ENCODE measurements at places on chromosomes 7 and 10. TPM values are rescaled to one million over a fixed set of nuclear protein-coding genes. Genes with fewer than 3 reads are reported as not detected.

DNA sequence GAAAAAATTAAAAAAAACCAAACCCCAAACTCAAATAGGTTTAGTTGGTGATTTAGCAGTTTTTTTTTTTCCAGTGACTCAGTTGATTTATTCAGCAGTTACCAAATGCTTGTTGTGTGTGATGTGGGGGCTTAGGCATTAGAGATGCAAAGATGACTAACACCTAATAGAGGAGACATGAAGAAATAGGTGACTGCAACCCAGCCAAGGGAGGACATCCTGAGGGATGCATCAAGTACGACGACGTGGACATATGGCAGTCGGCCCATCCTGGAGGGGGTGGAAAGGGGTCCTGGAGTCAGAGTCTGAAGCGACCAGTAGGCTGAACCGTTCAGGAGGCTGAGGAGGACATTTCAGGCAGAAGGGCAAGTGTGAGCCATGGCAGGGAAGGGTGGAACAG is 35.5 kb downstream of the LRMDA start:
- no peaks in the 10 kb centered on the region for H3K36me3 ChIP-seq
- no peak overlapping the region for H3K4me3 ChIP-seq
- peaks cover 15% of the 10 kb centered on the region for H3K4me1 ChIP-seq
- H3K27ac ChIP-seq, result no peak overlapping the region
- DNase-seq, result no peak

DNA sequence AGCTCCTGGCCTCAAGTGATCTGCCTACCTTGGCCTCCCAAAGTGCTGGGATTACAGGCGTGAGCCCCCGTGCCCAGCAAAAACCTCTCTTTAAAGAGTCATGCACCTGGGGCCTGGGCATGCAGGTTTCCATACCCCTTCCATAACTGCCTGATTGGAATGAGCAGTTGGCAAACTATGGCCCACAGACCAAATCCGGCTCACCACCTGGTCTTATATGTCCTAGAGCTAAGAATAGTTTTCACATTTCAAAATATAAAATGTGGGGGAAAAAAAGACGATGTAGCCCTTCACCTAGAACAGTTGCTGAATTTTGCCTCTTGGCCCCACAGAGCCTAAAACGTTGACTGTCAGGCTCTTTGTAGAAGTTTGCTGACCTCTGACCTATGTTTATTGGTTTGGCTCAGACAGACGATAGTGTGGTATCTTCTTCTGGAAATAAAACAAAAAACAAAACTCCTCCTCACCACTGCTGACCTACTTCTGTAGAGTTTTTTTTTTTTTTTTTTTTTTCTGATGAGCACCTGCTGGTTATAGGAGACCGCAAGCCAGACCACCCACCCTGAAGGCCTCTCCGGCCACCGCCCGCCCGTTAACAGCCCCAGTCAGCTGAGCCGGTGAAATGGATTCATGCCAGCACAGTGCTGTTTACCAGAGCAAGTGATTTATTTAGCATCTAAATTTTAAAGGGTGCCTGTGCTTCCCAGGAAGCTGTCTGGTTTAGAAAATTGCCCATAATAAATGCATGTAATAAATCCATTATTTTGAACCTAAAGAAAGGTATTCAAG is 33.5 kb upstream of the SFRP5 start:
- no peak for DNase-seq
- no peak overlapping the region for H3K4me3 ChIP-seq
- no peaks in the 10 kb centered on the region for H3K36me3 ChIP-seq
- H3K4me1 ChIP-seq, result no peaks in the 10 kb centered on the region
- no peak overlapping the region for H3K27ac ChIP-seq

GRCh38 chr7:42272793-42273665 is 36.0 kb upstream of the GLI3 start:
- no peak overlapping the region for H3K27ac ChIP-seq
- H3K27me3 ChIP-seq, result no peaks in the 10 kb centered on the region
- DNase-seq, result no peak
- no peaks in the 10 kb centered on the region for H3K4me1 ChIP-seq
- H3K36me3 ChIP-seq, result no peaks in the 10 kb centered on the region
- H3K4me3 ChIP-seq, result no peak overlapping the region

- no peaks in the 10 kb centered on the region for H3K4me1 ChIP-seq
- no peak overlapping the region for H3K27ac ChIP-seq
- H3K36me3 ChIP-seq, result no peaks in the 10 kb centered on the region
- no peak overlapping the region for H3K4me3 ChIP-seq
- H3K27me3 ChIP-seq, result no peaks in the 10 kb centered on the region
These were observed 389.7 kb downstream of the INHBA start for GRCh38 chr7:41313171-41313570.

DNA sequence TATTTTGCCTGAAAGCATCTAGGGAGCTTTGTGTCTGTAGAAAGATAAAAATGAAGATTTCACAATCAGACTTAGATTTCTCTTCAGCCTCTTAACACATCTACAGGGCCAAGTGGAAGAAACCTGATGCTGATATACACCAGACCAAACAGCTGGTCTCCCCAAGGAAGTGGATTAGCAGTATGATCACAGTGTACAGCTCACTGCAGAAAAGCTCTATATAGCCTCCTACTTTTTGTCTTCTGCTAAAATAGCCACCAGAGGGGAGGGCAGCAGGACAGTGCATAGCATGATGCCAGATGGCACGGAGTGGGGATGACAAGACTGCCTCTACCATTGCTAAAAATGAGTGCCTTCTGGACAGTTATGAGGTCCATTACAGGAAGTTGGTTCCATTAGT is 16.0 kb downstream of the FAM13C start:
- no peaks in the 10 kb centered on the region for H3K4me1 ChIP-seq
- H3K27ac ChIP-seq, result no peak overlapping the region
- DNase-seq, result no peak
- H3K36me3 ChIP-seq, result no peaks in the 10 kb centered on the region
- H3K4me3 ChIP-seq, result no peak overlapping the region
- no peaks in the 10 kb centered on the region for H3K27me3 ChIP-seq

ICA1 gene
- total RNA-seq, result 27.0 TPM

- no peak overlapping the region for H3K27ac ChIP-seq
- peaks cover 8% of the 10 kb centered on the region for H3K4me1 ChIP-seq
- no peak for DNase-seq
- no peaks in the 10 kb centered on the region for H3K36me3 ChIP-seq
These were observed 1.5 kb downstream of the ADCY1 start for GRCh38 chr7:45575501-45576248.

IL6 gene
- total RNA-seq, result 6.5 TPM

DNA sequence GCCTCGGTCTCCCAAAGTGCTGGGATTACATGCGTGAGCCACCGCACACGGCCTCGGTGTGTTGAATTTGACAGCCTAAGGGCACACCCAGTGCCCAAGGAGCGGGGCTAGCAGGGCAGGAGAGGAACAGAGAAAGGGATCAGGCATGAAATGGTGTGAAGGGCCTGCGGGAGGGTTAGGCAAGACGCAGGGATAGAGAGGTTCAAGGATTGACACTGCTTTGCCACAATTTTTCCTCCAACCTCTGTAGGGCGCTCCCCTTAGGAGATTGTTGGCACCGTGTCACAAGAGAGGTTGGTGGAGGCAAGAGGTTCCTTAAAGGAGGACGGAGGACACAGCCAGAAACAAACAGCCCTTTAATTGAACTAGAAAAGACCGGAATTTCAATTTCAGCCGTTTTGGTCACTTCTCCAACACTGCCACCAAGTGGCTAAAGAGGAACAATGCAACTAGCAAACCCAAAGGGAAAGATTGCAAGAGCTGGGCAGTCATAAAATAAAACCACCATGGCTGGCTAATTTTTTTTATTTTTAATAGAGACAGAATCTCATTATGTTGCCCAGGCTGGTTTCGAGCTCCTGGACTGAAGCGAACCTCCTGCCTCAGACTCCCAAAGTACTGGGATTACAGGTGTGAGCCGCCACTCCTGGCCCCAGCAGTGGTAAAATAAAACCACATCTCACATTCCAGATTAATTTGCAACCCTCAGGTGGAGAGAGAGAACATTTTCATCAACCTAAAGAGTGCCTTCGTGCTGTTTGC is 6.9 kb upstream of the CREB3L2 start:
- H3K27me3 ChIP-seq, result no peaks in the 10 kb centered on the region
- H3K36me3 ChIP-seq, result no peaks in the 10 kb centered on the region
- DNase-seq, result no peak
- H3K4me3 ChIP-seq, result no peak overlapping the region

ITGA8 gene
- 33.9 TPM for total RNA-seq
